ENCODE measurements at places on chromosomes 2 and 18.
A peak's percentile ranks its signal among the peaks of the same experiment; 100 is the strongest.

DNA sequence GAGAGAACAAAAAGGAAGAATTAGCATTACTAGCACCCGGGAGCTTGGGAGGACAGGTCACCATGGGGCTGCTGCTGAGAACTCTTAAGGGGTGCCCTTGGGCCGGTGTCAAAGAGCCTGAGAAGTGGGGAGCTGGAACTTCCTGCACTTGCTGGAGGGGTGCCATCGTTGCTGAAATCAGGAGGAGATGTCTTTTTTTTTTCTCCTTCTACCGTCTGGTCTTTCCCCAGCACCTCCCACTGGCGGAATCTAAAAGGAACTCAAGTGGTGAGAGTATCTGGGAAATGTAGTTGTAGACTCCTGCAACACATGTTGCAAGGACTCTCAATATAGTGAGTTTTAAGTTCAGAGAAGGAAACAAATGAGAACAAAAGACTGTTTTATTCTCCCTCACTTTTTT lies 6.1 kb upstream of the AMMECR1L start:
- DNase-seq, result no peak

- no peak for DNase-seq
These were observed 24.2 kb downstream of the ADI1 start for GRCh38 chr2:3494984-3495666.

DNA sequence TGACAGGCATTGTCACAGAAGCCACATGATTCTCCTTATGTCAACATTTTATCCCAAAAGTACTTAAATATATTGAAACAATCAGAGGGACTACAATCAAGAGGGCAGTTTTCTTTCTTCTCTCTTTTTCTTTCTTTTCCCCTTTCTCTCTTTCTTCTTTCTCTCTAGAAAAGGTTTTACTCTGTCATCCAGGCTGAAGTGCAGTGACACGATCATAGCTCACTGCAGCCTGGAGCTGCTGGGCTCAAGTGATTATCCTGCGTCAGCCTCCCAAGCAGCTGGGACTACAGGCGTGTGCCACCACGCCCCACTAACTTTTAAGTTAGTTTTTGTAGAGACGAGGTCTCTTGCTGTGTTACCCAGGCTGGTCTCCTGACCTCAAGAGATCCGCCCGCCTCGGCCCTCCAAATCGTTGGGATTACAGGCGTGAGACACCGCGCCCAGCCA lies 1.0 kb upstream of the PRKD3 start:
- no peak for DNase-seq

DNA sequence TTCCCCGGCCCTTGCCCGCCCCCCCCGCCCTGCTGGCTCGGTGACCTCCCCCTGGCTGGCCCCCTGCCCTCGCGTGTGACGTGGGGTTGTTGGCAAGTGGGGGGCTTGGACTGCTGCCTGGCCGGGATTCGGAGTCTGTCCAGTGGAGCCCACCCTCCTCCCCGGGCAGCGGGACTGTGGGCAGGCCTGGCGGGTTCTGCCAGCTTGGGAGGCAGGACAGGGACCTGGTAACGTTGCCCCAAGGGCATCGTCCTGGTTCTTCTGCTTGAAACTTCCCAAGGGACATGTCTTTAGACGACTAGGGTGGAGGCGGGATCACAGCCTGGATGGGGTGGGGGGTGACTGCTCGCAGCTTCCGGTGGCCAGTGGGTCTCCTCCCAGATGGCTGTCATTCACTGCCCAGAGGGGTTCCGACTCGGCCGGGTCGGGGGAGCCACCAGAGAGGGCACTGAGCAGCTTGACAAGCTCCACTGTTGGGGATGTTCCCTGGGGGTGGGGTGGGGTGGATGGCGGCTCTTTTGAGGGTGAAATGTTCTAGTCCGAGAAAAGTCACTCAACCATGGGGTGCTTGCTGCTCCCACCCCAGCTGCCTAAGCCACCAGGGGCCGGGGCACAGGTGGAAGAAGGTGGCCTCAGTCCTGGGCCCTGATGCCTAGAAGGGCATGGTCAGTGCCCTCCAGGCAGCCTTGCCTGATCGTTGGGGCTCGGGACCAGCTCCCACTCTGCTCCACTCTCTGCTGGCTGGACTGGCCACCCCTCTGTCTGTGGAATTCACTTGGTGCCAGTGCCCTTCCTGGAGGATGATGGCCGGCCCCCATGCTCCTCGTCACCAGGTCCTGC lies 4.3 kb upstream of the HS6ST1 start:
- DNase-seq, result peak; percentile 1

GRCh38 chr2:43024515-43025011 lies 201.8 kb downstream of the ZFP36L2 start:
- peak; percentile 7 for DNase-seq
